ENCODE measurements at places on chromosomes 11 and 22.

DNA sequence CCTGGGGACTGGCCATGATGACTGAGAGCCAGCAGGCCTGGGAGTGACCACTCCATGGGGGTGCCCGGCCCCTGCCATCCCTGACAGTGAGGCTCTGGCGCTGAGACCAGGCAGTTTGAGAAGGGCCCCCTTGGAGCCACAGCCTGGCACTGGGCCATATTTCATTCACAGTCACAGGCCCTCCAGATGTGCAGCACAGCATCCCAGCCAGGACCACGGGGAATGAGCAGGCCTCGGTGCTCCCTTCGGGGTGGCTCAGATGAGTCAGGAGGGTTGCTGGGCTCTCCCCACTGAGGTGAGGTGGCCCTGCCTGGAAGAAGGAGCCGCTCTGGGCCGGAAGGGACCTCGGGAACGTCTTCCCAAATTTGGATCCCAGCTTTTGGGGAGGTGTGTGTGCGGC, 53.0 kb downstream of the GRAMD4 start:
- DNase-seq, result no peak

- DNase-seq, result no peak
Observed at GRCh38 chr11:121741351-121741760, 288.6 kb upstream of the SORL1-AS1 start.

DNA sequence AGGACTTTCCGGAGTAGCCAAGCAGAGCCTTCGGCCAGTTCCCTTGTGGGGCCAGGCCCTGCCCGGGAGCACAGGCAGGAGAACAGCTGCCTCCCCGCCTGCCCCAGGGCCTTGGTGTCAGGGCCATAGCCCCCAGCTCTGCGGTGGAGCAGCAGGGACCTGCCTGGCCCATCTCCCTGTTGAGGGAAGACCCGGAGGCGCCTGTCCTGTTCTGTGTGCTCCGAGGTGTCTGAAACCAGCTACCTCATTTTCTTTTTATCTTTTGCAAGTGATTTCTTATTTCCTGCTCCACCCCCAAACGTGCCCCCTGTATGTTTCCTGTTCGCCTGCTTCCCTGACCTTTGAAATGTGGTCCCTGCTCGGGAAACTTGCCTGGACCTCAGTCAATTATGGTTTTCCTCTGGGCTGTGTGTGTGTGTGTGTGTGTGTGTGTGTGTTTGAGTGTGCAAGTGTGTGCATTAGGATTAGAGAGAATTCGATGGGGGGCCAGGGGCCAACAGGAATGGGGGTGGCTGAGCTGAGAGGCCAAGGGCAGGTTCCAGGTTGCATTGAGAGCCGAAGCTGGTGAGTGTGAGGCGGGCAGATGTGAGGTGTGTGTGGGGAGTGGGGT, 19.1 kb downstream of the LRP5 start:
- no peak for DNase-seq

- no peak for DNase-seq
Observed at GRCh38 chr11:112771851-112772250, 189.4 kb upstream of the NCAM1 start.

GRCh38 chr11:37595845-37596244, 997.8 kb upstream of the RAG2 start:
- no peak for DNase-seq

- no peak for DNase-seq
Observed at GRCh38 chr11:96127596-96127959, 203.7 kb upstream of the MTMR2 start.
